ENCODE measurements at places on chromosomes 11 and 22. TPM values are rescaled to one million over a fixed set of nuclear protein-coding genes. Genes with fewer than 3 reads are reported as not detected.

GRCh38 chr11:20021771-20022362 lies 138.4 kb downstream of the DBX1 start:
- DNase-seq = peak; percentile 32

DNA sequence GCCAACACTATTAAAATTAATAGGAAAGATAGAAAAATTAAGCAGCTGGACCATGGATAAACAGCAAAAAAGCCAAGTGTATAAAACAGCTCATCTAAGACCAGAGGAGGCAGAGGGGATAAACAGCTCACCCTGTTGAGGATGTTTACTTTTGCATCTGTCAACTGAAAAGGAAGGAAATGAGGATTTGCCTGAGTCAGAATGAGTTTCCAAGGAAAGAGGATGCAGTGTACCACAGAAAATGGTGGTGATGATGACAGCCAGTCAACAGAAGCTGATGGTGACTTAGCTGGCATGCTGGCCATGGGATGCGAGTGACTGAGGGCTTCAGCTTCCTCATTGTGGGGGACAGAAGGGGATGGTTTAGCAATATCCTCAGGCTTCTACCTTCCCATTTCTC lies 183.5 kb downstream of the KIRREL3 start:
- DNase-seq = peak; percentile 7

DNA sequence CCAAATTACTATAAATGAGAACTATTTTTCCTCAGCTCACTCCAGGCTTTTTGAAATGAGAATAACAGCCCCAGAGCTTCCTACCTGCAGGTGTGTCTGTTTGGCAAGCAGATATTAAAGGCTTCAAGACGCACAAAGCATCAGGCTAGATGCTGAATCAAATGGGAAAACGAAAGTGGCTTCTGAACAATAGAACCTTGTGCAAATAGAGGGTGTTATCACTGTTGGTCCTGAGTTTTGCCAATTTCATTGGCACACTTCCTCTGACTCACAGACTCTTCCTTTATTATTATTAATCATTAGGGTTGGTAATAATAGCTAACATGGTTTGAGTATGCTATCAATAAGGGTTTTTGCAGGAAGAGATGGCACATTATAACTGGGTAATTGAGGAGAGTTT lies 13.4 kb downstream of the SYT13 start:
- peak; percentile 29 for DNase-seq

DNA sequence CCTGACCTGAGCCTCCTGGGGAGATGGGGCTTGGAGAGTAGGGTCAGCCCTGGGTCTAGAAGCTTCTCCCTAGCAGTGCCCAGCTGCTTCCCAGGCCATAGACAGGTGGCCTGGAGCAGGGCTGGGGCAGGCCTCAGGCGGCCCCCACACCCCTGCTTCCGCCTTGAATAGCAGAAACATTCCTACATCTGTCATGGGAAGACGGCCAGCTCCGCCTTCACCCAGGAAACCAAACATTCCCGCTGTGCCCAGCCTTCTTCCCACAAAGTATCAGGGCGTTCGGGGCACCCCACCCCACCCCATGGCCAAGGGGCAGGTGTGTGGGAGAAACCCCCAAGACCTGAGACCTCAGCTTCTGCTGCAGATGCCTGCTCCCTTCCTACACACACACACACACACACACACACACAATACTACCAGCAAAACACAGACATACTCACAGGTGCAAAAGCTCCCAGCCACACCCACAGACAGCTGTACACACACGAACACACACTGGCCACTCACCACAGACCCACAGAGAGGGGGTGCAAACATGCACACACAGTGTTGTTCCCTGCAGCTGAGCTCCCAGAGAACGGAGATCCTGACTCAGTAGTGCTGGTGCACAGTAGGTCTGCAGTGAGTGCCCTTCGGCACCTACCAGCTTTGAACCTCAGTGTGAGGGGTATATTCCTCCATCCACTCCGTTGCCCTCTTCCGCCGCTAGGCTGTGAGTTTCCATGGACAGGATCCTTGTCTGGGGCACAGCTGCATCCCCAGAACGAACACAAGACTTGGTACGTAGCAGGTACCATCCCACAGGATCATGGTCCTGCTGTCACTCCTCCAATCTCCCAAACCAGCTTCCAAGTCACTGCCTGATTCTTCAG lies 37.4 kb downstream of the PDGFB start:
- DNase-seq = no peak

- peak; percentile 17 for DNase-seq
Measured at GRCh38 chr22:20955548-20955947, 11.5 kb upstream of the AIFM3 start.

DNA sequence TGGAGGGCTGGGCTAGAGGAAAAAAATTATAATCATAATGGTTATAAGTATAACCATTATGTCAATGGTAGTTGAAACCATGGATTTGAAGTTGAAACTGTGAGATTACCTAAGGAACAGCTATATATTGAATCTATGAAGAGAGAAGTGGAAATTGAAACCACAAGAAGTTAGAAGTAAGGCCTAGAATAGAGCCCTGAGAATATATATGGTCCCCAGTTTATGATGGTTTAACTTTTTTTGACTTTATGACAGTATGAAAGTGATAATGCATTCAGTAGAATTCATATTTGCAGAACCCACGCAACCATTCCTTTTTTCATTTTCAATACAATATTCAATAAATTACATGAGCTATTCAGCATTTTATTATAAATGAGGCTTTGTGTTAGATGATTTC lies 15.0 kb downstream of the AASDHPPT start:
- no peak for DNase-seq

- DNase-seq = no peak
Measured at GRCh38 chr22:26170795-26171580, 1.7 kb downstream of the SEZ6L start.

DNA sequence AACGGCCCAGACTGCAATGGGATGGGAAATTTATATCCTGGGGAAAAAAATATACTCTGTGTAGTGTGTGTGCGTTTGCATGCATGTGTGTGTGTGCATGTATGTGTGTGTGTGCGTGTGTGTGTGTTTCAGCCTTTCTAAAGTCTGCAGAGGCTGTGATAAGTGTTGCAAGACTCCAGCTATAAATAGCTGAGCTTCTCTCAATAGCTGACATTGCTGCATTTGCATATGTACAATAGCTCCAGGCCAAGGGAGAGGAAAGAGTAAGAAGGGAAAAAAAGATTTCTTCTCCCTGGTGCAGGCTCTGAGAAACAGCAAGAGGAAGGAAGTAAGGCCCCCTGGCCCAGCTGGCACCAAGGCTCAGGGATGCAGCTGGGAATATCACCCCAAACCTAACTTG lies 483.0 kb downstream of the MN1 start:
- DNase-seq = no peak

DNA sequence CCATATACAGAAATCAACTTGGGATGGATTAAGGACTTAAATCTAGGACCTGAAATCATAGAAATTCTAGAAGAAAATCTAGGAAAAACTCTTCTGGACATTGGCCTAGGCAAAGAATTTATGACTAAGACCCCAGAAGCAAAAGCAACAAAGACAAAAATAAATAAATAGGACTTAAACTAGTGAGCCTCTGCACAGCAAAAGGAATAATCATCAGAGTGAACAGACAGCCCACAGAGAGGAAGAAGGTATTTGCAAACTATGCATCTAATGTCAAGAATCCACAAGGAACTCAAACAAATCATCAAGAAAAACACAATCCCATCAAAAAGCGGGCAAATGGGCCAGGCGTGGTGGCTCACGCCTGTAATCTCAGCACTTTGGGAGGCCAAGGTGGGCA lies 32.4 kb downstream of the TTC28 start:
- DNase-seq = no peak

DNA sequence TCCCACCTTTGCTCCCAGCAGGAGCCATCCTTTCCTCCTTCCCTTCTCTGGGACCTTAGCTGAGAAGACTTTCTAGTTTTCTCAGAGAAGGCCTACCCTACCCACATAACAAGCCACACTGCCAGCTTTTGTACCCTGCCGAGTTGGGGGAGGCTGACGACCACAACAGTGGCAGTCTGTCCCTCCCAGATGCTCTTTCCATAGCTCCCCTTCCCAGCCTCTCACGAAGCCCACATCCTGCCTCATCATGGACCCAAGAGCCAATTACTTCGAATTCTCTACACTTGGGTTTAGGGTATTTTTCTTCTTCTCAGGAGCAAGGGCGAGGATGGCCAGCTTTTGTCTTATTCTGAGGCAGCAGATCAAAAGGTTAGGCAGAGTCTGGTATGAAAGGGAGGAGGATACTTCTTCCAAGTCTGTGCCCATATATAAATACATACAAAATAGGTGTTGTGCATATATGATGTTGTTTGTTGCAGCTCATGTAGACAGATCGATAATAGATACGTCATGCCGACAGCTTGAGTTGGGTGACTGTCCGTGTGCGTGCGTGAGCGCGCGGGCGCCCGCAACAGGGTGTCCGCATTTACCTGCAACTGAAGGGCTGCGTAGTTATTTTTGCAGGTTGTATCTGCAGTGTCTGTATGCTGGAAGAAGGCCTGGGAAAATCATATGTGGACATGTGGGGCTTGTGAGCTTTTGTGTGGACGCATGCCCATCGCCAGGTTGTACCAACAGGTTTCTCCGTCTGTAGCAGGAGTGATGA lies 846 bp upstream of the NRGN start:
- DNase-seq = no peak

SLC22A12 gene
- polyA plus RNA-seq = not detected

ARHGEF17 gene
- polyA plus RNA-seq = 19.2 TPM

TMPRSS6 gene
- polyA plus RNA-seq = not detected

NDUFS8 gene
- polyA plus RNA-seq = 300 TPM

ANKRD49 gene
- 9.7 TPM for polyA plus RNA-seq

HEPACAM gene
- not detected for polyA plus RNA-seq
